ENCODE measurements at places on chromosomes 7 and 10.

DNA sequence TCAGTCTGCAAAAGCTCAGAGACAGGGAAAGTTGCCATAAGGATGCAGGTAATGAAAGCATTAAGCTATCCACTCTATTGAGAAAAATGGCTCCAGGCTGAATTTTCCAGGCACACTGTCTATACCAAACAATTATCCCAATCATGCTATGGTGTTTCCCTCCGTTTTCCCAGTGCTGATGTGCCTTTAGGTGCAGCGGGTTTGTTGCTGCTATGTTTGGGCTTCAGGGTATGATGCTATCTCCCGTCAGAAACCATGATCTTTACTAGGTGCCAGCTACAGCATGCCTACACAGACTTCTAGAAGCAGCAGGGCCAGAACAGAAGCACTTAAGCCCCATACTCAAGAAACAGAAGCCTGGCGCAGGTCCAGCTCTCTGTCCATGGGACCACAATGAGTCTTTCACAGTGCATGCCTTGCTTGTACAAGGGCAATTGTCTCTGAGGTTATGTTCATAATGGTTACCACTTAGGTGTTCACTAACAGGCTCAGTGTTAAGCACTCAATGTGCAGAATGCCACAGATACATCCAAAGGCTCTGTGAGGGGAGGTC lies 19.4 kb downstream of the STEAP1B start:
- DNase-seq: no peak

- no peak for DNase-seq
Measured at GRCh38 chr10:14296065-14296709, 34.5 kb downstream of the FRMD4A start.

DNA sequence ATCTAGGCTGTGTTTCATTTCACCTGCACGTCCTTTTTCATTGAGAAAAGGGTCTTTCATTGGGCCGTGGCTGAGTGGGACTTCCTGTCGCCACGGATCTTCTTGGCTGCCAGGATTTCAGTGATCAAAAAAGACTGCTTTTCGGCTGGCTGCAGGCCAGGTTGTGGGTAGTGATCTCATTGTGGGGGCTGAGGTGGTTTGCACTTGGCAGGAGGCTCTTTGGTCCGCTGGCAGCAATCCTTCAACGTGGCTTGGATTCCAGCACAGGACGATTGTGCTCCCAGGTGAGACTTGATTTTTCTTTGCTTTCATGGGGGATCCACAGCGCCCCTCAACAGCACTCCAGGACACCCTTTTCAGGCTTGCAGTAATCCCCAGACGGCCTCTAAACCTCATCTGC lies 29.0 kb upstream of the ZNF273 start:
- DNase-seq: no peak

DNA sequence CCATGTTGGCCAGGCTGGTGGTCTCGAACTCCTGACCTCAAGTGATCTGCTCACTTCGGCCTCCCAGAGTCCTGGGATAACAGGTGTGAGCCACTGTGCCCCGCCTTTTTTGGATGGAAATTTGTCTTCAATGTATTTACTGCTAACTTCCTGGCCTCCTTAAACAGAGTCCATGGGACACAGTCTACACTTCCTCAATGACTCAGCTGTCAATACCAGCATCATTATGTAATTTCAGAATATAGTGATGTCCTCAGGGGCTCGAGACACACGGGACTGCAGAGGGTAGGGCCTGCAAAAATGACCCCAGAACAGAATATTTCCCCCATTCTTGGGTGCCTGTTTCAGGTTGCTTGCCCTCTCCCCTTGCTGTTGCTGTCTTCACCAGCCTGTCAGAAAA lies 31.1 kb downstream of the CAMK2G start:
- no peak for DNase-seq

DNA sequence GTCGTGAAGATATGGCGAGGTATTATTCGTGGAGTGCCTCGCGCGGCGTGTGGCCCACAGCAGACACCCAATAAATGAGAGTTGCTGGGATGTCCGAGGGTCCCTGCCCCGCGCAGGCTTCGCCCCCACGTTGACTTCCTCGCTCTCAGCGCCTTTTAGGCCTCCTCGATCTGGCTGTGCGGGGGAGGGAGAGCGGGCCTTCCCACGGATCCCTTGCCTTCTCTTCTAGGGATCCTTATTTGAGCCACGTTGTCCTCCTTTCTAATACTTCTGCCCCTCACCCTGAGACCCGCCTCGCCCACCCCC lies 660 bp downstream of the VCL start:
- peak; percentile 7 for DNase-seq

- DNase-seq: no peak
Measured at GRCh38 chr10:23381298-23382040, 36.9 kb upstream of the C10orf67 start.

- DNase-seq: no peak
Measured at GRCh38 chr7:124959676-124960075, 30.1 kb upstream of the POT1 start.

DNA sequence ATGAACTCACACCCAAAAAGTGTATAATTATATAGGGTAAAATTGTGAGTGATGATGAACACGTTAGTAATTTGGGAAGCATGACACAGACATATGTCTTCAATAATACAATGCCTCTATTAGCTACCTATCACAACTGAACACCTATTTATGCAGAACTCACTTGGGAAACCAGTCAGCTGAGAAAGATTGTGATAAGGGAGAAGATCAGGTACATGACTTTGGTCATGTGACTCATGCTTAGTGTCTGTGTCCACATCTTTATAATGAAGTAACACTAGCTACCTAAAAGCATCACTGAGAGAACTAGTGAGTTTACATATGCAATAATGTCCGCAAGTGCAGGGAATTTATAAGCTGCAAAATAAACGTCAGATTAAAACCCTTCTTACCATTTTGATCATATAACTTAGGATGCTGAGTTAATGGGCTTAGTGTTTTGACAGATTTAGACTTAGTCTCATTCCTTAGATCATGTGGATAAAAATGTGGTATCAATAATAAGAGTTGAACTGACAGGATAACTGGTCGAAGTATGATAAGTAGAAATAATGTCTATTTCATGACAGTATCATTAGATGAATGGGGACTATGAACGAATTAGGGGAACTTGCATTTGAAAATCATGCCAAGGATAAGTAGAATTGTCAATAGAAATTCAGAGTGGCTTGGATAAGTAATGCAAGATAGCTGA lies 11.6 kb downstream of the VWDE start:
- DNase-seq: no peak

DNA sequence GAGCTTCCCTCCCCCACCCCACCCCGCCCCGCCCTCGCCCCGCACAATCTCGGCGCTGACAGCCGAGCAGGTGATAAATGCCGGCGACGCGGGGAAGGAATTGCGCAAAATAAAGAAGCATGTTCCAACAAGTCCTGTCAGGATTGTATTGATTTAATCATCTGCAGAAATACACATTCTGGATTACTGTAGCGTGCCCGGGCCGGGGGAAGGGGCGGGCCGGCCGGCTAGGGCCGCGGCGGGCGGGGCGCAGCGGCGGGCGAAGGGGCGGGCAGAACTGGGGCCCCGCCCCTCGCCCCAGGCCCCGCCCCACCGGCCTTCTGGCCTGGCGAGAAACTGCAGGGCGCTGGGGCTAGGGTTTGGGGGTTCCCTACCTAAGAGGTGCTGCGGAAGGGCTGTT lies 88.9 kb upstream of the PAX2 start:
- DNase-seq: no peak

All from cortex of kidney (tissue), 1 donor.